Stimulated activated CD8-positive, alpha-beta memory T cell treated with anti-CD3 and anti-CD28 coated beads, Interleukin-4, amount 100 ng/mL, for 24 hours (primary cell): ENCODE measurements at places on chromosomes 16 and 17.

- DNase-seq, result no peak
Measured at GRCh38 chr16:88389191-88389590, 6.4 kb downstream of the ZNF469 start.

DNA sequence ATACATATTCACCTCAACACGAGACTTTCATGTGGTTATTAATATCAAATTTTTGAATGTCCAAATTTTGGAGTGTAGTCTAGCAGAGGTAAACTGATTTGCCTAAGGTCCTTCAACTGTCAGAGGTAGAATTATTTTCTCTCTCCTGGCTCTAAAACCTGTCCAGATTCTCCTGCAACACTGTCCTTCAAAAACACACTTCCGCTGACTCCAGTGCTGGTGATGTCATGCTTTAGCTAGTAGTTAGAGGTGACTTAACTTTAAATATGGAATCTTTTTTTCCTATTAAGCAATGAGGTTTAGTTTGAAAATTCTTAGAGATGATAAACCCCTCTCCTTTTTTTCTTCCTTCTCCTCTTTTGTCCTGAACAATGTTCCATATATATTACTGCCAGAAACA is 10.8 kb upstream of the CBLN1 start:
- no peak for DNase-seq

- DNase-seq, result no peak
Measured at GRCh38 chr16:69768666-69769065, 6.5 kb downstream of the WWP2 start.

DNA sequence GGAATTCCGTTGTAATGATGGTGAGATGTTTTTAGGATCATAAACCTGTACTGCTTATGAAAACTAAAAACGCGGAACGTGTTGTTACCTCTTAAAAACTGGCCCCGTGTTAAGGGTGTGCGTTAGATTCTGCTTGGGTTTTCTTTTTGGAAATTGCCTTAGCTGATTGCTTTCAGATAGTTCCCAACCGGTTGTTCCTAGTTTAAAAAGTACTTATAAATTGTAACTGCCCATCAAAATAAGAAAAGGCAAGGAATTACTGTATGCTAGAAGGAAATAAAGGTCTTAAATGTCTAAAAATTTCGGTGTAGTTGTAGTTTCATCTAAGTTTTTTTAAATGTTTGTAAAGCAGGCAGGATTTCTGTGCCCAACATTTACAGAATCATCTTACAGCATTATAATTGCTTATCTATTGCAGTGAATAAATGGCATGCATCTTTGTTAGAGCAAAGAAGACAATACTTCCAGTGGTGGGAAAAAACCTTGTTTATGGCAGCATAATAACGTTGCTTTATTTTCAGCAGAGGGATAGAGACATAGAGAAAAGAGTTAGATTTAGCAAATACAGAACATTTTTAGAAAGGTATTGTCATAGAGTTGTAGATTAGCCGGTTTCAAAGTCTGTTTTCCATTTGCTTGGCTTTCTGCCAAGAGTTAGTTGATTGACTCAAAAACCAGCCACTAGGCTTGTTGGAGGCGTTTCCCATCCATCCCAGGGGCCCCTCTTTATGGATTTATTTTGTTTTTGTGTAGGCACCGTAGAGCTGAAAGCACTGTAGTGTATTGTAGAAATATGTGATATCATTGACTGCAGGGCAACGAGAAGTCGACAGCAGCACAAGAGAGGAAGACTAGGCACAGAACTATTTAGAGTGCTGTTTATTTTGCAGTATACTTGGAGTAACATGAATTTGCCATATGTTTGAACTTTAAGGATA is 1.7 kb downstream of the PPM1D start:
- no peak for DNase-seq

DNA sequence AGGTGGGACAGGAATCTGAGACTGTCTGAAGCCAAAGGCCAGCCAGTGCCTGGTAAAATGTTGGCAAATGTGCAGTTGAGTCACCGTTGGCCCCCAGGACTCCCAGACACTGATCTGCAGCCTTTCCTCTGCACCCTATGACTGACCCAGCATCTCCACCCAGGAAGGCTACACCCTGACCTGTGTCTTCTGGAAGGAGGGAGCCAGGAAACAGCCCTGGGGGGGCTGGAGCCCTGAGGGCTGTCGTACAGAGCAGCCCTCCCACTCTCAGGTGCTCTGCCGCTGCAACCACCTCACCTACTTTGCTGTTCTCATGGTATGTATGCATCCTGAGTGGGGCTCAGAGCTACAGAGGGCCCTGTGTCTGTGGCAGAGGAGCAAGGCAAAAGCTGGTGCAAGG is 24.0 kb downstream of the ADGRG5 start:
- DNase-seq, result no peak

GRCh38 chr16:27245276-27246172 is 23.0 kb downstream of the NSMCE1 start:
- no peak for DNase-seq

DNA sequence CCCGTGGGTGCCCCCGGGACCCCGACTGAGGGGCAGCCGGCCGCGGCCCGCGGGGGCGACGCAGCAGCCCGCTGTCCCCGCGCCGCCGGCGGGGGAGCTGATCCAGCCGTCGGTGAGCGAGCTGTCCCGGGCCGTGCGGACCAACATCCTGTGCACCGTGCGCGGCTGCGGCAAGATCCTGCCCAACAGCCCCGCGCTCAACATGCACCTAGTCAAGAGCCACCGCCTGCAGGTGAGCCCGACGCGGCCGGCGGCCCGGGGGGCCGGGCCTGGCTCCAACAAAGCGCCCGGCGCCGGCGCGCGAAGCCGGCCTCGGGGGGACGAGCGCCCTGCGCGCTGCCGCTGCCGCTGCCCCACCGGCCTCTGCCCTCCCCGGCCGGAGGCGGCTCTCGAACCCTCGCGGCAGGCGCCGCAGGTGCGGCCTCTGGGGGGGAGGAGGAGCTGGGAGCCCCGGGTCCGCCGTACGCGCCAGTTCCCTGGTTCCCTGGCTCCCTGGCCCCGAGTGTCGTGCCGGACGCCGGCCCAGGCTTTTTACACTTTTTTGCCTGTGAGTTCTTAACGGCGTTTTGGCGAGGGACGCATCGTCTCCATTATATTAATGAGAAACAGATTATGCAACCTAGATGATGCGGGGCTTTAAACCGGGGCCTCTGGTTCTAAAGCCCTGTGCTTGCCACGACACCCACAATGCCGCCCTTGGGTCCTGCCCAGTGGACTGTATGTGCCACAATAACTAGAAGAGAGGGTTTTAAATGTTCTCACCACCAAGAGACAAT is 521 bp downstream of the ATMIN start:
- peak; percentile 6 for DNase-seq

GRCh38 chr17:47997586-47997985 is 26.7 kb downstream of the CDK5RAP3 start:
- no peak for DNase-seq
